Globus pallidus (tissue), 1 donor: ENCODE measurements at places on chromosomes 13 and 19.
A peak's percentile ranks its signal among the peaks of the same experiment; 100 is the strongest.

DNA sequence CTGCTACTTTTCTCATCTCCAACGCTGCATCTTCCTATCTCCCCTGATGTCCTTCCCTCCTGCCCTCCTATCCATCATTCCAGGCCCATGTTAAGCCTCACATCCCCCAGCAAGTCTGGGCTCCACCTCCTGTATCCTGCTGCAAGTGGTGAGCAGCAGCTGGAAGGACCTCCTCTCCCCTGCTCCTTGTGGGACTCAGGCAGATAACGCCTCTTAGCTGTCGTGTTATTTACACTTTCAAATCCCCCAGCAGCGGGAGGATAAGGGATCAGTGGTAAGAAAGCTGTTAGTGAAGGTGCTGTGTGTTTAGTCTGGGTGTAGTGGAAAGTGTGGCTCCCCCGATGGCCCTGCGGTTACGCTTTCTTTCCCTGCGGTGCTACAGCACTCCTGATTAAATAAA is 211.9 kb downstream of the ZNF536 start:
- no peak for DNase-seq

DNA sequence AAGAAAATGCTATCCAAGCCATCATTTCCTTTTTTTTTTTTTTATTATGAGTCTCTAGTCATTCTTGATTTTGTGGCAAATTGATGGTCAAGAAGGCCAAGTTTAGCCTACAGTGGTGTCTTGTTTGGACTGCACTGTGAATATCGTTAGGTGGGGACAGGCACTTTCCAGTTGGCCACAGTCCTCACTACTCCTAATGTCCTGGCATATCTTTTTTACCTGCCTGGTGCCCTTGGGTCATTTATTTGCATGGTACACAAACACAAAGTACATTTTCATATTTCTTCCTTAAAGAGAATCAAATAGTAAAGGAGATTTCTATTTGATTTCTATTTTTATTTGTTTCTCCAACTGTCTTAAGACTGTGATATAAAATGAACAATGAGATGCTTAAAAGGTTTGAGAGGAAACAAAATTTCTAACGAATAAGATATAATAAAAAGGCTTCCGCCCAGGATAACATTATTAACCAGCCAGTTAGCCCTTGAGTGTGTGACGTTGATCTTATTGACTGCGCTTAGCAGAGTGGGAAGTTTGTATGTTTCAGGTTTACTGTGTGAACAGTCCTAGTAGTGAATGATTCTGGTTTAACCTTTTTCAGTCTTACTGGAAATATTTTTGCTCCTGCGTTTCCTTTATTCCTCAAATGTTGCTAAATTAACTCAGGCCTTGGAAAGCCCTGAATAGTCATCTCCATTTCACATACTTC is 312.0 kb downstream of the ATP8A2 start:
- DNase-seq = no peak

DNA sequence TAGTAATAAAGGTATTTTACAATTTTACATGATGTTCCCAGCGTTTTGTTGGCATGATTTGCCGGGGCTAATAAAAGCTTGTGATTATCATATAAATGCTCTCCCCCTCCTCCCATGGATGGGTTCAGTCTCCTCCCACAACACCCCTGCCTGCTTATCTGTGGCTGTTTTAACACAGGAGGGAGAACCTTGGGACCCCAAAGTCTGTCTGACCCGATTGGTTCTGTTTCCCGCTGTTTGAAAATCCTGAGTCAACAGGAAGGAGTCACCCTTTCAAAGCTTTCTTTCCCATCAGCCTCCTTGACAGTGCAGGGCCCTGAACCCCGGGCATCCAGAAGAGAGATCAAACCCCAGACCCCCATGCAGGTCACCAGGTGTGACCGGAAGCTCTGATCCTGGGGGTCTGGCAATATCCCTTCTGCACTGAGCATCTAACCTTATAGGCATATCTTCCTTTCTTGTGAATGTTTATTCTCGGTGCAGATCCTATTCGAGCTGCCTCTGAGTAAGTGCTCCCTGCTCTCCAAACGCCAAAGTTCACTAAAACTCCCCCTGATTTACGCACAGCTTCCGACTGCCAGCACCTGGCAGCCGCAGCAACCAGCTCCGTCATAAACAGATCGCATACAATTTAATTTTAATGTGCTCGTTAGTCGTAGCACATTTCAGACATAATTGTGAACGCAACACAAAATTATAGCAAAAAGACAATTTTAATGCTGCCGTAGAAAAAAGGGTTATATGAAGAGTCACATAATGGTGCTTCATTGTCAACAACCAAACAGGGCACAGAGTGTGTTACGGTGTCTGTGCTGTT is 74.8 kb downstream of the TSHZ3 start:
- no peak for DNase-seq

- DNase-seq = peak; percentile 46
Measured at GRCh38 chr19:49889687-49890348, 6.9 kb downstream of the IL4I1 start.

DNA sequence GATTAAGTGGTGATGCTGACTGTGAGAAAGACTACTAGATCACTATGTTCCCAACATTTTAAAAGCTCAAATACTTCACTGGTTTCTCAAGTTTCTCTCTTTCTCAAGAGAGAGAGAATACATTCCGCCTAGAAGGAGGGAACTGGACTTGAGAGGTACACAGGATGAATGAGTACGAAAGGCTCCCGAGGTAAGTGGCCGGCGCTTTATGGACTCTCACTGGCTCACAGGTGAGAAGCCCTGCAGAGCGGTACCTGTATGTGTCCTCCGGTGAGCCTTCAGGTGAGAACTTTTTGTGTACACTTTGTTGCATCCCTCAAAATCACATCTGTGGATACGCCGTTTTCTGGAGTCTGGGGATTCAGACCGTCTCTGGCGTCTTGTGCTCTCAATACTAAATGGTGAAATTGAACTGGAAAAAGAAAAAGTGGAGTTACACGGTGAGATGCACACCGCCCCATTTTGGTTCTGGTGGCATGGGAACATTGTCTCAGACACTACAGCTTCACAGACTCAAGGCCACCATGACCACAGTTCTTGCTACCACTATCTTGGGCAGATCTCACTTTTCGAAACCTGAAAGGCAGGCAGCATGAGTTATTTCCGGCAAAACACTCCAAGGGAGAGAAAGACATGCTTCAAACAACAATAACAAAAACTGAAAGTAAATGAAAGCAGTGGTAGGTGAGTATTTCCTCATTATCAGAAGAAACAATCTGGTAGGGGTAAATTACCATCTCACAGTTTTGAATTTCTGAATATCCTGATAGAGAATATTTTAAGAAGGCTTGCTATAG is 418.9 kb downstream of the KLF12 start:
- no peak for DNase-seq

DNA sequence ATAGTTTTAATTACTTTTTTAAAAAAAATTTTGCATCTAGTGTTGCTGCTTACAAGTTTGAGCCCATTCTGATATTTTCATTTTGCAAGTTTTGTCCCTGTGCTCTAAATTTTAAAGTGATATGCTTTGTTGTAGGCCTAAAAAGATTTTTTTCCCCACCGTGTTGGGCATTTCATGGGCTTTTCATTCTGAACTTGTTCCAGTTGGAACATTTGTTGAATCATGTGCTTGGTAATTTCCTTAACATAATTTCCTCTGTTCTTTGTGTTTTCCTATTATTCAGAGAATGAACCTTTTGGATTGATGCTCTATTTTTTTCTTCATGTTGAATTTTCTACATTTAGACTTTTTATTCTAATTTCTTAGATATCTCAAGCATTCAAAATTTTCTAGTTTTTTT is 206.4 kb upstream of the SPRY2 start:
- DNase-seq = no peak

- no peak for DNase-seq
Measured at GRCh38 chr13:48078251-48078656, 16.6 kb downstream of the MED4 start.

DNA sequence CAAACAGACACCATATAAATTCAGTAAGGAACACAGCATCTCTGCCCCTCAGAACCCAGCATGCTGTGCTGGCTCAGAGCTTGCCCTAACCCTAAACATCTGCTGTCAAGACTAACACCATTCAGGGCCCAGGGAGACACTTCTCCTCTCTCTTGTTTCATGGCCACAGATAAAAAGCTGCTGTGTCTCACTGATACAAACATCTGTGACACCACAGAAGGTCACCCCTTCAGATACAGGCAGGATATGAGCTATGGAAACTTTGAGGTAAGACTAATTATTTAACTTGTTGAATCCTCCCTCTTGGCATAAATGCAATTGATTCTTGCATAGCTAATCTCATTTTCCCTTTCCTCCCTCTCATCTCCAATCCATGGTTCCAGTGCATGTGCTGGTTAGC is 61.6 kb upstream of the GPR12 start:
- no peak for DNase-seq

DNA sequence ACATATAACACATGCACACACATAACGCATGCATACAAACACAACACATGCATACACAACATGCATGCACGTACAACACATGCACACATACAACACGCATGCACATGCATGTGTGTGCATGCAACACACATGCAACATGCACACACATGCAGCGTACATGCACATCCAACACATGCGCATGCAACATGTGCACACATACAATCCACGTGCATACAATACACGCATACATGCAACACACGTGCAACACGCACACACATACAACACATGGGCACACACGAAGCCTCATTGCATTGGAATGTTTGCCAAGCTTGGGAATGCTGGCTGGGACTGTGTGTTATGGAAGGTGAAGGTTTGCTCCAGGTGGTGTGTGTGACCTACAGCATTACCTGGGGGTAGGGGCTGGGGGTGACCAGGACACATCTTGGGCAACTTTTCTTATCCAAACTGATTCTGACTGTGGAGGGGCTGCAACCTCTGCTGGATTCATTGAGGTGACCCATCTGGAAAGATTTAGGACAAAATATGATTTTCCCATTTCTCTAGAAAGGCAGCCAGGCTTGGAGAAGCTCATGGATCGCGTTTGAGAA is 58.9 kb downstream of the SPACA7 start:
- DNase-seq = no peak

- DNase-seq = no peak
Measured at GRCh38 chr13:27120011-27120410, 51.6 kb downstream of the USP12 start.

GRCh38 chr13:80458543-80458942 is 117.6 kb upstream of the SPRY2 start:
- DNase-seq = no peak

GRCh38 chr13:108963846-108964600 is 334.6 kb downstream of the MYO16 start:
- DNase-seq = no peak

DNA sequence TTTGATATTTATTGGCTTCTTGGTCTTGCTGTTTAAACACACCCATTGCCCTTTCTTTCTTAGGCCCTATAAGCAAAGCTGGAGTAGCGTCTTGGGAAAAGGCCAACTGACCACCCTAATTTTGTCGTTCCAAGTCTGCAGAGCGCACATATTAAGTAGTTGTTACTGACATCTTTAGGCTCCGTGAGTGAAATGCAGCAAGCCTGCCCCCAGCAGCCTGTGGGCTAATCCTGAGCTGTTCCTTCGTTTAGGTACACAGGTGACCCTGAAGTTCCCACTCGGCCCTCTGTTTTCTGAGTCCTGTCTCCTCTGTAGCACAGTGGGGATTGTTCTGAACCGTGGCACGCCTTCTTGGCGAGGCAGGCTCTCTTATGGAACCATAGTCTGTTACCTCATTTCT is 170.5 kb downstream of the STK24 start:
- DNase-seq = no peak

- no peak for DNase-seq
Measured at GRCh38 chr19:1237027-1237659, 662 bp downstream of the CBARP start.

- DNase-seq = peak; percentile 6
Measured at GRCh38 chr13:95833719-95834118, 156.8 kb downstream of the DNAJC3 start.

- no peak for DNase-seq
Measured at GRCh38 chr19:7288977-7289376, 5.2 kb downstream of the INSR start.

- DNase-seq = no peak
Measured at GRCh38 chr13:59279576-59279975, 884.2 kb downstream of the DIAPH3 start.

- DNase-seq = no peak
Measured at GRCh38 chr13:45104261-45104660, 16.0 kb upstream of the GTF2F2 start.

- no peak for DNase-seq
Measured at GRCh38 chr19:40862785-40863184, 12.5 kb upstream of the CYP2A6 start.

DNA sequence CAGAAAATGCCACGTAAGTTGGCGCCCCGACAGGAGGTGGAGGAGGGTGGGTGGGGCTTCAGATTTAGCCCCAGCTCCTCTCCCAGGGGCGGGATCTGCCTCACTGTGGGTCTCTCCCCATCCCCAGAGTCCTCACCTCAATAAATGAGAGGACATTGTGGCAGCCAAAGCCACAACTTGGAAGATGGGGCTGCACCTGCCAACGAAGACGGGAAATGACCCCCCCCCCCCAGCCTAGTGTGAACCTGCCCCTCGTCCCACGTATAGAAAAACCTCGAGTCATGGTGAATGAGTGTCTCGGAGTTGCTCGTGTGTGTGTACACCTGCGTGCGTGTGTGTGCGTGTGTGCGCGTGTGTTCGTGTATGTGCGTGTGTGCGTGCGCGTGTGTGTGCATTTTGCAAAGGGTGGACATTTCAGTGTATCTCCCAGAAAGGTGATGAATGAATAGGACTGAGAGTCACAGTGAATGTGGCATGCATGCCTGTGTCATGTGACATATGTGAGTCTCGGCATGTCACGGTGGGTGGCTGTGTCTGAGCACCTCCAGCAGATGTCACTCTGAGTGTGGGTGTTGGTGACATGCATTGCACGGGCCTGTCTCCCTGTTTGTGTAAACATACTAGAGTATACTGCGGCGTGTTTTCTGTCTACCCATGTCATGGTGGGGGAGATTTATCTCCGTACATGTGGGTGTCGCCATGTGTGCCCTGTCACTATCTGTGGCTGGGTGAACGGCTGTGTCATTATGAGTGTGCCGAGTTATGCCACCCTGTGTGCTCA is 1.5 kb upstream of the TRAPPC5 start:
- no peak for DNase-seq

- no peak for DNase-seq
Measured at GRCh38 chr13:23632741-23633140, 62.5 kb downstream of the TNFRSF19 start.

DNA sequence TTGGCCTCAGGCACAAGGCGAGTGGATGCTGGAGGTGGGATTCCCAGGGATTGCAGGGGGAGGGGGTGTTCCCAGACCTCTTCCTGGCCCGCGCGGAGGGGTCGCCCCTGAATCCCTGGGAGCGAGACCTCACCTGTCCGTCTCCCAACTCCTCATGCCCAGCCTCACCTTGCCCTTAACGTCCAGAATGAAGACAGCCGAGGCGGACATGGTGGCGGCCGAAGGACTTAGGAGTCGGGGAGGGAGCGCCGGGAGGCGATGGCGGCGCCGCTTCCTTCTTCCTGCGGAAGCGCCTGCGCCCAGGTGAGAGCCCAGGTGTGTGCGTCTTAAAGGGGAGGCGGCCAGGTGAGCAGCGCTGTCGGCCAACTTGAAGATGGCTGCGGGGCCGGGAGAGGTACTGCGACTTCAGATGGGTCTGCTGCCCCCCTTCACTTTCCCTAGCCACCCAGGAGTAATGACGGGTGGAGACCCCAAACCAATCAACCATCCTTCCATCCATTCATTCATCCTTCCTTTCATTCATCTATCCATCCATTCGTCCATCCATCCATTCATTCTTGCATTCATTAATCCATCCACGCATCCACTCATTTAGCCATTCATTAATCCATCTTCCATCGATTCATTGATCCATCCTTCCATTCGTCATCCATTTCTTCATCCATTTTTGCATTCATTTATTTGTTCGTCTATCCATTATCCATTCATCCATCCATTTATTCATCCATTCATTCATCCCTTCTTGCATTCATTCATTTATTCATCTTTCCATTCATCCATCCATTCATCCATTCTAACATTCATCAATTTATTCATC is at the start of gene AP1M2:
Gene AP1M2 (minus strand): TSS at position 291 of the 817 bp plus-strand sequence. CDS start 81 bp downstream, at position 210.
- no peak for DNase-seq
